ENCODE measurements at places on chromosomes 2 and 18.

DNA sequence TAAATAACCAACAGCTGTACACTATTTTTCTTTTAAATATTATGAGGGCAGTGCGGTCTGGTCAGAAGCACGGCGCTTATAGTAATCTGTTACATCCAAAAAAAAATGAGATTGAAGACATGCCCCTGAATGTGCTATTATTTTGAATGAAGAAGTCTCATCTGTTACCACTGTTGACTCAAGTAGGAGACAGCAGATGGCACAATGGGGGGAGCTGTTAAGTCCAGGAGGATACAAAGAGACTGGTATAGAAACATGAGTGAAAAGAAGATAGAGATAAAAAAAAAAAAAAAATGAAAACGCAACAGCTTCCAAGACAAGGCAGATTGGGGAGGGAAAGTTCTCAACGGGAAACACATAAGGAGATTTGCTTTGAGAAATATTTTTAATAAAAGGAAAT is 425.5 kb upstream of the PKDCC start:
- no peak for DNase-seq

DNA sequence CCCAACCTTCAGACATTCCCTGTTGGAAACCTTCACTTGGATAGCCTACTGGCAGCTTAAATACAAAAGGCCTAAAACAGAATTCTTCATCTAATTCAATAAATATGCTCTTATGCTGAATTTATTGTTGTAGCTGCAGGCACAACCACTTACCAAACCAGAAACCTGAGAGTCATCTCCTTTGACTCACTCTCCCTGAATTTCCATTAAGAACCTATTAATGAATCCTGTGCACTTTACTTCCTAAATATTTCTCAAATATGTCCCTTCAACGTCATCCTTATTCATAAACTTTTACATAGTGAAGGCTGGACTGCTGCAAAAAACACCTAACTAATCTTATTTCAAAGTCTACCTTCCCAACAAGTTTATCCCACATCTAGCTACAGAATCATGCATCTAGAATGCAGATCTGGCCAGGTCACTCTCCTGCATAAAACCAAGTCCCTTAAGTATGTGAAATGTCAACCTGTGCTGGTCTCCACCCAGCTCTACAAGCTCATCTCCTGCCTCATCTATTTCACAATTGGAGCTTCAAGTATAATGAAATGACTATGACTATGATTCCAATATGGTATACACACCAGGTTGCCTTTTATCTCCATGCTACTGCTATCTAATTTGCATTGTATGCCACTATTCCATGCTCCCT is 354.2 kb downstream of the ZEB2 start:
- DNase-seq = no peak

- DNase-seq = no peak
These were observed 153.7 kb downstream of the GALNT3 start for GRCh38 chr2:165640247-165640929.

GRCh38 chr2:86825693-86826381 is 35.1 kb upstream of the CD8A start:
- DNase-seq = peak; percentile 81

DNA sequence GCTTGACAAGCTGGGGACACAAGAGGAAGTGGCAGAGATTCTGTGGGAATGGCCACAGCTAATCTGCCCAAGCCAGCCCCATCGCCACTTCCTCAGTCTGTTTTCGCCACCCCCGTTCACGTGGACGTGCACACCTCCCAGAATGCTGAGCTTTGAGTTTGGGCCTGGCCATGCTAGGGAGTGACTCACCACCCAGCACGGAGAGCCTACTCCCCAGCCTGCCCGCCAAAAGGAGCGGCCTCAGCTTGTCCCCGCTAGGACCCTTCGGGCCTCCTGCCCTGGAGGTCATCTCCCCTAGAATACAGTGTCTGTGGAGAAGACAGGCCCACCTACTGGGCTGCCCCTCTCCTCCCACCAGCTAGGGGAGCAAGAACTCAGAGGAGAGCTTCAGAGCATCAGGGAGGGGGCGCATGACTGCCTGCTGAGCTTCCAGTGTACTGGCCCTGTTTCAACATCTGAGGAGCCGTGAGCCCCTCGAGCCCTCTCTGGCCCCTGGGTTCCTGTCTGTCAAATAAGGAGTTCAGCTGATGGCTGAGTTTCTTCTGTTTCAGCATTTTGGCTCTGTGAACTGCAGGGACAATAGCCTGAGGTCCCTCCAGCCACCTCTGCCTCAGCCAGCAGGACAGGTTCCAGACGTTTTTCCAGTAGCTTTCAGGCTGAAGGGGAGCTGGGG is 5.1 kb downstream of the SLC35F6 start:
- DNase-seq = no peak

GRCh38 chr18:12428923-12429322 is 21.2 kb downstream of the PRELID3A start:
- no peak for DNase-seq

GRCh38 chr2:70723286-70723885 is 44.6 kb downstream of the ADD2 start:
- no peak for DNase-seq

GRCh38 chr2:170090229-170090628 is 87.7 kb upstream of the MYO3B start:
- DNase-seq = no peak

GRCh38 chr2:220913384-220913783 is 658.7 kb downstream of the EPHA4 start:
- no peak for DNase-seq

DNA sequence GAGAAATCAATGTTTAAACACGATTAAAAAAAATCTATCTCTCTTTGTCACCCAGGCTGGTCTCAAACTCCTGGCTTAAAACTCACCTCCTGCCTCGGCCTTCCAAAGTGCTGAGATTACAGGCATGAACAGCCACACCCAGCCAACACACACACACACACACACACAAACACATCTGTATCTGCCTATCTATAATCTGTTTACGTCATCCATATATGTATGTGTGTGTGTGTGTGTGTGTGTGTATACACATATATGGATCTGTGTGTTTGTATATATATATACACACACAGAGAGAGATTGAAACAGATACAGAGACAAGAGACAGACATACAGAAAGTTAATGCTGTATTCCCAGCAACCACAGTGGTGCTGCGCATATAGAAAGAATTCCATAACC is 497.1 kb downstream of the DSC3 start:
- DNase-seq = no peak

DNA sequence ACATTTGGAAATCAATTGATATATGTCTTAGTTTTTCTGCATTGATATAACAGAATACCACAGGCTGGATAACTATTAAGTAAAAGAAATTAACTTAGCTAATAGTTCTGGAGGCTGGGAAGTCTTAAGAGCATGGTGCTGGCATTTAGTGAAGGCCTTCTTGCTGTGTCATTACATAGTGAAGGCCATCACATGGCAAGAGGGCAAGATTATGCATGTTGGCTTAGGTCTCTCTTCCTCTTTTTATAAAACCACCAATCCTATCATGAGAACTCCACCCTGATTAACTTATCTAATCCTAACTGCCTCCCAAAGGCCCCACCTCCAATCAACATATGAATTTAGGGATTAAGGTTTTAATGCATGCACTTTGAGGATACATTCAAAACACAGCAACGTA is 225.5 kb upstream of the VRK2 start:
- DNase-seq = no peak

DNA sequence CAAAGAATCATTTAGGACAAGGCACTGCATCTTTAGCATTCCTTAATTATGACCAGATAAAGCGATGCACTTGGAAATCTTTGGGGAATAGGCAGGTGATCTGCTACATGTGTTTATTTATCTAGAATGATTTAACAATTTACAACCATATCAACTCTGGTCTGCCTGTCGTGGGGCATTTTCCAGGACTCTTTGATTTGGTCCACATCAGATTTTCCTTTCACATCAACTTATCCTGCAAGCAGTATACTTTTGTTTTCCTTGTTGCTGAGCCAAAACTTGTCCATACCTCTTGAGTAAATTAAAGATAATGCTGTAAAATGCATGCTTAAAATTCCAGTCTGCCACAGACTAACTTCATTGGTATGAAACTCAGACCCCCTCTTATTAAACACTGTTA is 312.4 kb upstream of the TCF4 start:
- DNase-seq = no peak

GRCh38 chr2:148524519-148524919 is 120.0 kb upstream of the EPC2 start:
- peak; percentile 66 for DNase-seq

All from activated CD8-positive, alpha-beta memory T cell treated with anti-CD3 and anti-CD28 coated beads for 24 hours (primary cell).